ENCODE measurements at places on chromosomes 3 and 15.

- DNase-seq: peak; percentile 91
Observed at GRCh38 chr15:43777267-43777914, 625 bp upstream of the ELL3 start.

GRCh38 chr3:186931532-186932280 lies 1.4 kb downstream of the ST6GAL1 start:
- no peak for DNase-seq

DNA sequence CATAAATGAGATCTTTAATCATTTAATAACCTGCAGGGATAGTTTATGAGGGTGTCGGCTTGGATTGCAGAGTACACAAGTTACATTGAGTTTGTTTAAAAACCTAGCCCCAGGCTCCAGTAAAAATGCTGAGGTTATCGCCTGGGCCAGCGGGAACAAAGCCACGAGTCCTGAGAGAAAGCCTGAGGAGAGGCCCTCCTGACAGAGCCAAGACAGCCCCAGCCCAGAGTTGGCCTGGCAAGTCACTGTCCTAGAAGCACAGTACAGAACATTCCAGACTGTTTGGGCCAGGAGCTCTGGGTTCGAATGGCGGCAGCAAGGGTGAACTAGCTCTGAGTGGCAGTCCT lies 32.4 kb downstream of the SEC61A1 start:
- no peak for DNase-seq

- DNase-seq: no peak
Observed at GRCh38 chr15:45573961-45574629, 13.1 kb upstream of the BLOC1S6 start.

Data from coronary artery (tissue), 2 donors.